Anterior cingulate cortex (tissue), 58 donors: ENCODE measurements at places on chromosomes 12 and 14.

DNA sequence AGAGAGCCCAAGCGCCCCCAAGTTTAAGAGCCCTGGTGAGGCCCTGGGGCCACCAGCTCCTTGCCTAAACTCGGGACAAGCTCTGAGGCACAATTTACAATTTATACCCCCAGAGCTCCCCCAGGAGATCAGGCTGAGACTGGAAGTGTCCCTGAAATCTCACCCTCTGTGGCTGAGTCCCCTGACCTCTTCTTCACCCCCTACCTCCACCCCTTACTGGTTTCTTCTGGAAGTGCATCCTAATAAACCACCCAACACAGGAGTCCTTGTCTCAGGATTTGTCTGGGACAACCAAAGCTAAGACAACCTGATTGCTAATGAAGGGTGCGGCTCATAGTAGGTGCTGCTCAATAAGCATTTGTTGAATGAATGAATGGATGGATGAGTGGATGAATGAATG is 206.4 kb downstream of the BCL11B start:
- no peak for DNase-seq

- DNase-seq = no peak
Observed at GRCh38 chr12:104551-105081, 38.0 kb downstream of the IQSEC3 start.

DNA sequence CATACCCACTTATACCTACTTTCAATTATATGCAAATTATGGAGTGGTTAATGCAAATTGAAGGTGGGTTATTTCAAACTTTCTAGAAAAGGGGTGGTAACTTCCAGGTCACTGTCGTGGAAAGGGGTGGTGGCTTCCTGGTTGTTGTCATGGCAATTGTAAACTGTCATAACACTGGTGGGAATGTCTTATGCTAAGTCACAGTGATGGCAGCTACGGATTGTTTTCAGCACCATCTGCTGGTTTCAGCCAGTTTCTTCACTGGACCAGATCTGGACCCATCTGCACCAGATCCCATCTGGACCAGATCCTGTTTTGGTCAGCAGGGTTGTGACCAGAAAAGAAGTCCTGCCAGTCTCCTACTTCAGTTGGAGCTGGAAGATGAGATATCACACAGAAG is 1469.3 kb downstream of the AACS start:
- DNase-seq = no peak

GRCh38 chr14:58770491-58770982 is 132.8 kb downstream of the DACT1 start:
- no peak for DNase-seq

DNA sequence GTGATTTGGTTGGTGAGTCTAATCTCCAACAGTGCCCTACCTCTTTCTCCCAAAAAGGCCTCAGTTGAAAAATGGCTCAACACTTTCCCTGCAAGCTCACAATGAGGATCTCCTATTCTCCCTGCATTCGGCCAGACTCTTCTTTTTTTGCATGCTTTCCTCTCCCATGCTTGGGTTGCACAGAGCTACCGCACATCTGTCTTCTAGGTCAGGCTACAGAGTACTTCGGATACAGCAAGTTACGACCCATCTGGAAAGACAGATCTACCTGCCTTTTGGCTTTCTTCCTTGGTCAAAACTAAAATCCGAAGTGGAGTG is 305 bp upstream of the SLC16A7 start:
- DNase-seq = no peak

DNA sequence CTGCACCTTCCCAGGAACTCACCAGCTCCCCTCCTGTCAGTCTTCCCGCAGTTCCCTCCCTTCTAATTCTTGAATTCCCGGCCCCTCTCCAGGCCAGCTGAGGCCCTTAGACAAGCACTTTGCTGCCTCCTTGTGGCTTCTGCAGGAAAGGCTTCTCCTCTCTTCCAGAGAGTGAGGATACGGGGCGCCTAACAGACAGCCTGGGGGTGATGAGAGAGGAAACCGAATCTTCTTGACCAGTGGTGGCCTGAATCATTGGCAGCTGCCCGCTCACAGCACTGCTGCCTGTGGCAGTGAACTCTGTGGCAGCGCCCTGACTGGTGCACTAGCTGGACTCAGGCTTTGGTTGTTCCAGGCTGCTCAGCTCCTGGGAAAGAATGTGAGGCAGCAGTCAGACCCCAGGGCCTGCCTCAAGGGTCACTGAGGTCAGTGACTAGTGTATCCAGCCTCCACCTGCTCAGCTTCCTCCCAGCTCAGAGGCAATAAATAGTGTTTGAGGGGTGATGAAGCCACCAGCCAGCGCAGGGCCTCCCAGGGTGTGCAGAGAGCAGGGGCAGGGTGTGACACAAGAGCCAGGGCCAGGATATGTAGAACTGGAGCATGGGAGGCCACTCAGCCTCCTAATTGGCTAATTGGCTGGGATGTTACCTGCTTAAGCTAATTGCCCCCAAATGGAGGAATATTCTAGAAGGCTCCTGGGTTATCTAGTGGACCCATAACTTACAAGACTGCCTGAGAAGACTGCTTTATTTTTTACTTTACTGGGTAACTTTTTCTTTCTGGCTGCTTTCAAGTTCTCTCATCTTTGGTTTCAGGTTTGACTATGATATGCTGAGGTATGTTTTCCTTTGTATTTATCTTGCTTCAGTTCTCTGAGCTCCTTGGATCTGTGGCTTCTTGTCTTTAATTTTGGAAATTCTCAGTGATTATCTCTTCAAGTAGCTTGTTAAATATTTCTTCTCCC is 12.9 kb upstream of the MCRS1 start:
- peak; percentile 71 for DNase-seq

- DNase-seq = no peak
Observed at GRCh38 chr14:45906257-45906656, 653.3 kb upstream of the MIS18BP1 start.

- DNase-seq = no peak
Observed at GRCh38 chr12:114003286-114003685, 37.2 kb upstream of the RBM19 start.

GRCh38 chr12:95591731-95592130 is 40.5 kb upstream of the USP44 start:
- no peak for DNase-seq

GRCh38 chr14:31122098-31122611 is 85.4 kb downstream of the HECTD1 start:
- no peak for DNase-seq

DNA sequence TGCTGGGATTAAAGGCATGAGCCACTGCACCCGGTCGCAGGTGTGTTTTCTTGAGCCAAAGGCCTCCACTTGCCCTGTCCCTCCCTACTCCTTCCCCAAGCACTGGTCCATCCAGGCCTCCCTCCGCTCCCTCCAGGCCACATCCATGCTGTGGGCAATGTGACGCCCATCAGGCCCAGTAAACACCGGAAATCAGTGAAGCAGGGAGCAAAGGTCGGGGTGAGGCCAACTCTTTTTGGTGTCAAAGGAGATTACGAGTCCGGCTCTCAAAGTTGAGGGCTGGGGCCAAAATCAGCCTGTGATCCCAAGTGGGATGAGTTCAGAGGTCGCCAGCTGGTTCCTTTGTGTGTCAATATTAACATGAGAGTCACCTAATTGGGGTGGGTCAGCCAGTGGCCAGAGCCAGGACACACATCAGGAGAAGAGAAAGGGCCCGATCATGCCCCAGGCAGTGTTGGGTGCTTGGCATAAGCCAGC is 195.7 kb downstream of the RBM19 start:
- no peak for DNase-seq

GRCh38 chr12:42426746-42427145 is 100.8 kb downstream of the PPHLN1 start:
- no peak for DNase-seq
